ENCODE measurements at places on chromosomes 4 and X. TPM values are rescaled to one million over a fixed set of nuclear protein-coding genes. Genes with fewer than 3 reads are reported as not detected.

DNA sequence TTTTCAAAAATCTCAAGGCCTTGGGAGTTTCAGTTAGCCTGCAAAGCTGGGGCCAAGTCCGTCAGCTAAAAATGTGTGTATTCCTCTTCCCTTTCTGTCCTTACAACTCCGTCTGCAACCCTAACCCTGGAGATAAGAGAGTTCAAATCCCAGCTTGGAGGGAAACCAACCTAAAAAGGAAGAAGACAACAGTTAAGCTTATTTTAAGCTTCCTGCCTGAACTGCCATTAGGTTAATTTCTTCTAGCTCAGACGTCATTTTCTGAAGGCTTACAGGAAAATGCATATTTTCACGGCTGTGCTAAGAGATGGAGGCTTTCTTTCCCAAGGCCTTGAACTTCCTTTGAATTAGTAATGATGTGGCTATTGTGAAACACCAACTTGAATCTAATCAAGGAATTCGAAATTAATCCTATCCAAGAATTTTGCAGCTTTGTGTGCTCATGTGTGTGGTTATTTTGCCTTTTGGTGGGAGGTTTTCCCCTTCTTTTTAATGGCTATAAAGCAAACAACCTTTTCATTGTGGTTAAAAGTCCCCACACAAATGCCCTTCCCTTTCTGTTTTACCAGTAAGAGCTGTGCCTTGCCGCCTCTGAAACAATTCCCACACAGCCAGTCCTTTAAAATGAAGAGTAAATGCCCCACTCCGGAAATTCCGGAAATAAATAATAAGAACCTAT lies 103.5 kb downstream of the IRF2 start:
- no peak for DNase-seq

GRCh38 chr4:40046311-40046980 lies 10.2 kb upstream of the N4BP2 start:
- peak; percentile 5 for DNase-seq

- DNase-seq: no peak
Observed at GRCh38 chr4:11455201-11455835, 26.6 kb upstream of the HS3ST1 start.

DNA sequence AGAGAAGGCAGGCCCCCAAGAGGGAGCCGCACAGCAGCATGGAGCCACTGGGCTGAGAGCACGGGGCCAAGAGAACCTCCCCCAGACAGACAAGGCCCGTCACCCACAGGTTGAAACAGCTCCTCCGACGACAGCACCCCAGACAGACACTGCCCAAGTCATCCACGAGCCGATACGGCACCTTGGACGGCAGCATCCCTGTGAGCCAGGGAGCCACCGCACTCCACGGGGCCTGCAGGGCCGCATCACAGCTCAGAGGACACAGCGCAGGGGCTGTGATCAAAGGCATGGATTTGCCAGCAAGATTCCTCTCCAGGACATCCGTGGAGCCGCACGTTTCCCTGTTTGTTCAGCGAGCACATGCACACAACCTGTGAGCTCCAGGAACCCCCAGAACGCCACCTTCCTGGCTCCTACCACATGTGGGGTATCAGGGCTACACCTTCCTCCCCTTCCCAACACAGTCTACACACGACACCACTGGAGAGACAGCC lies 3.9 kb downstream of the CTBP1 start:
- no peak for DNase-seq

DNA sequence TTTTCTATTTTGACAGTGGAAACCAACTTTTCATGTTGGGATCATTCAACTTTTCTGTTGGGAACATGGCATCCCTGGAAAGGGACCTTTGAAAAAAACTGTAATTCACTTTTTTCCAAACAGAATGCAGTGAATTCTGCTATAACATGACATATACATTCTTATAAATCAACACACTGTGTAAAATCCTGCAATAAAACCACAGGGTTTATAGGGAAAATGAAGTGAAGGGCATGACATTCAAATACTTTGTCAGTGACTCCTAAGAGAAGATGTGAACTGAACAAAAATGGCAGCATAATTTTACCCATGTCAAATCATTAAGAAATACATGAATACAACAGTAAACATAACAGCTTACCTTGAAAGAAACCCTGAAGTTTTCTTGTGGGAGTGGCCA lies 264.5 kb upstream of the ANKRD50 start:
- DNase-seq: no peak

- DNase-seq: no peak
Observed at GRCh38 chr4:83335701-83336100, 1.1 kb upstream of the HPSE start.

MAGEA3 gene
- total RNA-seq: 252 TPM

H2BW2 gene
- not detected for total RNA-seq

TRMT44 gene
- total RNA-seq: 6.9 TPM

DCAF8L2 gene
- total RNA-seq: 1.8 TPM

Data from SK-MEL-5 (cell line).